ENCODE measurements at places on chromosomes 11 and 22.
A peak's percentile ranks its signal among the peaks of the same experiment; 100 is the strongest.

- no peak for DNase-seq
These were observed 107.0 kb downstream of the STIM1 start for GRCh38 chr11:3962406-3962840.

DNA sequence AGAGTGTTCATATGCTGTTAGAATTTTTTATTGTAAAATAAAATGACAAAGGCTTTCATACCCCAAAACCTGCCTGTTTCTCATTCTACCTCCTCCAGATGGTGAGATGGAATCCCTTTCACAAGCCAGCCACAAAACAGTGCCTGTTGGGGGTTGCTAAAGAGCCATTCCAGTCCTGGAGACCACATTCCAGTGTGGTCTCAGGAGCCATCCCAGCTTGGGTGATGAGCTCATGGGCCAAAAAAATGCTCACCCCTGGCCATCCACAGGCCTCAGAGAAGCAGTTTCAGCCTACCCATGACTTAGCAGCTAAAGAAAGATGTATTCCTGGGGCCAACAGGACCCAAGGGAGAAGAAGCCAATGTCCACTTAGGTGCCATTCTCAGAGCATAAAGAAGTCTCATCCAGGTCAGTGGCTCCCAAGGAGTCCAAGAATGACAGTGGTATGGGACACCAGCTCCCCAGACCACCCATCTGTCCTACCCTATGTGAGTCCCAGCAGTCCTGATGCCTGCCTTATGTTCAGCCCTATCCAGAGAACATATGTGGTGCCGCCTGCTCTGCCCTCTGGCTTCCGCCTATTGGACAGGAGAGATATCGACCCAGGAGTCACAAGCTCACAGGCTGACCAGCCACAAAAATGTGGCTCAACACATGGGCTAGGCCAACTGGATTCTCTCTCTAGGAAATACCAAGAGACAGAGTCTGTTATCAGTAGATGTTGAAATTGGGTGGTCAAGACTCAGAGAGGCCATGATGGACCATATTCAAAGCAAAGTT, 26.4 kb downstream of the C11orf91 start:
- no peak for DNase-seq

DNA sequence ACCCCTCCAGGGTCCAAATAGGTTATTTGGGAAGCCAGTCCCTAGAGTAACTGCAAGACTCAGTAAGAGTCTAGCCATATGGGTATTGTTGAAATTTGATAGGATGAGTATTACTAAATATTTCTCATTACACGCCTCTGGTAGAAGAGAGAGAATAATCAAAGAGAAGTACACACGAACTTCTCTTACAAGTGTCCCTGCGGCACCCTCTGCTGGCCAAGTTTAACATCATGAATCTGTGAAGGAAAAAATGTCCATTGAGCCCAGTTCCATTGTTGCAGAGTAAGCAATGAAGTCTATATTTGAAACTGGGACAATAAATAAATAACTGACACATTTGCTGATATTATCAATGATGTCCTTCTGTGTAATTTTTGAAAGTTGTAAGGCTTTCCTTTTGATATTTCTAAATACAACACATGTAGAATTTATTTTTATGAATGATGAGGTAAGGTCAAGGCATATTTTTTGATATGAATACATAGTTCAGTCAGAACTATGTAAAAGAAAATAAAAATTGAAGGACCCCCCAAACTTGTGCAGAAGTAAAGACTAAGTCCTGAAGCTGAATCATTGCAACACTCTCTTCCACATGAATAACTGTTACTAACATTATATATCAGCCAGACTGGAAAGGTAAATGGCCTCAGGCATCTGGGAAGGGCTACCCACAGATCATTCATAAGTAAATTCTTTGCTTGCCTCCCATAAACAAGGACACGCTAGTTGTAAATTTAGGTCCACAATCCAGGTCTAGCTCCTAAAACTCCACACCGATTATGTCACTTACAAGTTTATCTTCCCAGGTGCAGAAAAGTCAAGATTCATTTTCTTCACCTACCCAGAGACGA, 10.0 kb downstream of the OR51L1 start:
- DNase-seq, result peak; percentile 51

DNA sequence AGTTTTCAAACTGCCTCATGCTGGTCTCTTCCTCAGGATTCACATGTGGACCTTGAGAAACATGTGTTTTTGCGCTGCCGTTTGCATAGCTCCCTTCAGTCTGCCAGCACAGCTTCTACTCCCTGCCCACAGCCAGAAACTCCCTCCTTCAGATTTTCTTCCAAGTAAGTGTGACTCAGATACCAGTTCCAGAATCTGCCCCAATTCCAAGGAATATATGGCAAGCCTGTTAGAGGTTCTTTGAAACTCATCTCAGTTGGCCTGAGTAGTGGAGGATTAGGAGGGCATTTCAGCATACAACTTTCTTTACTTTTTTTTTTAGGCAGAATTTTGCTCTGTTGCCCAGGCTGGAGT, 67.1 kb downstream of the SNX19 start:
- no peak for DNase-seq

GRCh38 chr11:33722590-33723234, 13.5 kb downstream of the CD59 start:
- DNase-seq, result no peak

- DNase-seq, result no peak
These were observed 32.6 kb upstream of the TMEM123 start for GRCh38 chr11:102485095-102485722.
